ENCODE measurements at places on chromosomes 4 and X.

- no peak for DNase-seq
These were observed 498.1 kb downstream of the PCDH10 start for GRCh38 chr4:133647206-133647605.

- no peak for DNase-seq
These were observed 82.2 kb upstream of the PRPS2 start for GRCh38 chrX:12709047-12709446.

DNA sequence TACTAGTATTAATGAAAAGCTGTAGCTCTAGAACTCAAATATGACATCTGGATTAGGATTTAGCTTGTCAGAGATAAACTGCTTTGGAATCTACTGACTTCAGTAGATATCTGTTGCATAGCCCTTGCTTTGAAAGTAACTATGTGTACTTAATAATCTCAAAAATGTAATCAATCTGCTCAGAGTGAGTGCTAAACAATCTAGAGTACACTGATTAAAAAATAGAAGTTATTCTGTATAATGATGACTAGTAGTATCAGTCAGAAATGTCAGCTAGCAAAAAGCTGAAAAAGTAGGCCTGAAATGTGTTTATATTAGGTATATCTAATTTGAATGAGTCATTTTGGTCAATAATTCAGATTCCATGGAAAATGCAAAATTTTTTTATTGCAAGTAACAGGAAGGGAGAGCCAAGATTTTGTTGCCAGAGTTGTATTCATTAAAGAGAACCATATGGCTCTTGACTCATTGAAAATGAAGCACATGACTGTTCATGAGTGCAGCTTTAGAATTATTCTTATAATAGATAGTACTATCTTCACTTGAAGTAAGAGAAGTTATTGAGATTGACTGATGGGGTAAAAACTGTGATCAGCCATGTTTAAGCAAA lies 20.0 kb downstream of the CLCN3 start:
- no peak for DNase-seq

DNA sequence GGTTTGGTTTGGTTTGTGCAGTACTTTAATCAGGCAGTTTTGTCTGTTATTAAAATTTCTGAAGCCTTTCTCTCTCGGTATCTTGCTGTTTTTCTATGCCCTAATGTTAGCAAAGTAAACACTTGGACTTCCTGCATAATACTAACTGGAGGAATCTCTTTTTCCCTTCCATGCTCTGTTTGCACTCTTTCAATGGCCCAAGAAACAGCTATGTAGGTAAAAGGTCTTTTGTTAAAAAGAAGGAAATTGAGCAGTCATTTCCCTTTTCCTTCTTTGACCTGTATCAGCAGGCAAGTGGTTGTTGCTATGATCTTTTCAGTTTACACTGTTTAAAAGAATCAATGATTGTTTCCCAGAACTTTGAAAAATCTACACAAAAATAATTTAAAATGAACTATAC lies 82.7 kb downstream of the CCSER1 start:
- DNase-seq: no peak

GRCh38 chrX:33339219-33339618 lies 127.9 kb upstream of the DMD start:
- DNase-seq: no peak

GRCh38 chr4:91519155-91519554 lies 784.6 kb upstream of the GRID2 start:
- DNase-seq: no peak

DNA sequence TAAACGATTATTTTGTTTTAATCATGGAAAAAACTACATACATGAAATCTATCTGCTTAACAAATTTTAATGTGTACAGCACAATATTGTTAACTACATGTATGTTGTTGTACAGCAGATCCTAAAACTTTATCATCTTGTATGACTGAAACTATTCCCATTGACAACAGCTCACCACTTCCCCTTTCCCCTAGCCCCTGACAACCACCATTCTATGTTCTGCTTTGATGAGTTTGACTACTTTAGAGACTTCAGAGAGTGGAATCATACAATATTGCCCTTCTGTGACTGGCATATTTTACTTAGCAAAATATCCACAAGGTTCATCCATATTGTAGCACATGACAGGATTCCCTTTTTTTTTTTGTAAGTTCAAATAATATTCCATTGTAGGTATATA lies 185.9 kb downstream of the CFAP299 start:
- DNase-seq: no peak

- DNase-seq: no peak
These were observed 341.2 kb upstream of the FMR1 start for GRCh38 chrX:147570483-147570882.

- DNase-seq: no peak
These were observed 33.1 kb upstream of the GK start for GRCh38 chrX:30620125-30620524.

- no peak for DNase-seq
These were observed 294.0 kb downstream of the CAMK2D start for GRCh38 chr4:113467581-113467980.

GRCh38 chrX:107750263-107750662 lies 25.3 kb downstream of the TSC22D3 start:
- DNase-seq: no peak

- DNase-seq: no peak
These were observed 259.8 kb downstream of the ARHGAP10 start for GRCh38 chr4:147991543-147992283.
